Activated naive CD4-positive, alpha-beta T cell treated with anti-CD3 and anti-CD28 coated beads, Interleukin-2, amount 10 ng/mL, durations not matched to agents 7 days and 5 days (primary cell): ENCODE measurements at places on chromosomes 2 and 18.

DNA sequence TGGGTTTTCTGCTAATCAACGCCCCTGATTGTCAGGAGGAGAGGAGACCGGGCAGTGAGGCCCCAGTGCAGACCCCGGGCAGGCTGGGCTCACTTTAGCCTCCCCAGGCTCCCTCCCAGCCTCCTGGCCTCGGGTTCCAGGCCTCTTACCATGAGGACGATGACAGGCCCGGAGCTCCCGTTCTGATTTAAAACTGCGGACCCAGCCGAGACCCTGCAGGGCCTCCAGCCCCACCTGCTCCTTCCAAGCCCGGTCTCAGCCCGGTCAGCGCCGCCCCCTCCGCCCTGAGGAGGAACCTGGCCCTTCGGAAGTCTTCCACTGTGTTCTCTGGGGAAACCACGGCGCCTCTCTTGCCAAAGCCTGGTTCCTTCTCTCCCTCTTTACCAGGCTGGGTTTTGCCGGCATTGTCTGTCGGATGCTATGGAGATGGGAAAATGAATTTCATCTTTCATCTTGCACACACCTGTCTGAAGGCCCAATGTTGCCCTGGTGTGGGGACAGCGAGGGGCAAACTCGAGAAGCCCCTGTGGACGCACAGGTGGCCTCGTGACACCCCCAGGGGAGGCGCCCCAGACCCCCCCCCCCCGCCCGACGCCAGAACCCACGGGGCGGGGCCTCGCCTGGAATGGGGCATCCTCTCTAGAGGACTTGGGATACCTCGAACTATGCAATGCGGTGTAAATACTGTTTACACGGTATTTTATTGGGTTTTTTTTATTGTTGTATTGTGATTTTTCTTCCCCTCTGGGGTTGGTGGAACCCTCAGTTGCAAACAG lies 37.7 kb upstream of the CTDP1 start:
- H3K36me3 ChIP-seq: no peaks in the 10 kb centered on the region
- H3K4me3 ChIP-seq: no peak overlapping the region
- no peak for DNase-seq
- peaks cover 5% of the 10 kb centered on the region for H3K4me1 ChIP-seq
- H3K27me3 ChIP-seq: peaks cover 36% of the 10 kb centered on the region

DNA sequence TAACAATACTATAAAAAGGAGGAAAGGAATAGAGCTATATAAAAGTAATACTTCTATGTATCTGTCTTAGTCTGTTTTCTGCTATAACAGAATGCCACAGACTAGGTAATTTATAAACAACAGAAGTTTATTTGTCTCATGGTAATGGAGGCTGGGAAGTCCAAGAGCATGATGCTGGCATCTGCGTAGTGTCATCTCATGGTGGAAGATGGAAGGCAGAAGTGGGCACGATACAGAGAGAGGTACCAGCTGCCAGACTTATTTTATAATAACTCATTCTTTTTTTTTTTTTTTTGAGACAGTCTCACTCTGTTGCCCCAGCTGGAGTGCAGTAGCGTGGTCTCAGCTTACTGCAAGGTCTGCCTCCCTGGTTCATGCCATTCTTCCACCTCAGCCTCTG lies 4.3 kb downstream of the DHX57 start:
- H3K36me3 ChIP-seq: peaks cover 10% of the 10 kb centered on the region
- no peak for DNase-seq
- H3K4me1 ChIP-seq: peaks cover 20% of the 10 kb centered on the region
- H3K4me3 ChIP-seq: no peak overlapping the region

DNA sequence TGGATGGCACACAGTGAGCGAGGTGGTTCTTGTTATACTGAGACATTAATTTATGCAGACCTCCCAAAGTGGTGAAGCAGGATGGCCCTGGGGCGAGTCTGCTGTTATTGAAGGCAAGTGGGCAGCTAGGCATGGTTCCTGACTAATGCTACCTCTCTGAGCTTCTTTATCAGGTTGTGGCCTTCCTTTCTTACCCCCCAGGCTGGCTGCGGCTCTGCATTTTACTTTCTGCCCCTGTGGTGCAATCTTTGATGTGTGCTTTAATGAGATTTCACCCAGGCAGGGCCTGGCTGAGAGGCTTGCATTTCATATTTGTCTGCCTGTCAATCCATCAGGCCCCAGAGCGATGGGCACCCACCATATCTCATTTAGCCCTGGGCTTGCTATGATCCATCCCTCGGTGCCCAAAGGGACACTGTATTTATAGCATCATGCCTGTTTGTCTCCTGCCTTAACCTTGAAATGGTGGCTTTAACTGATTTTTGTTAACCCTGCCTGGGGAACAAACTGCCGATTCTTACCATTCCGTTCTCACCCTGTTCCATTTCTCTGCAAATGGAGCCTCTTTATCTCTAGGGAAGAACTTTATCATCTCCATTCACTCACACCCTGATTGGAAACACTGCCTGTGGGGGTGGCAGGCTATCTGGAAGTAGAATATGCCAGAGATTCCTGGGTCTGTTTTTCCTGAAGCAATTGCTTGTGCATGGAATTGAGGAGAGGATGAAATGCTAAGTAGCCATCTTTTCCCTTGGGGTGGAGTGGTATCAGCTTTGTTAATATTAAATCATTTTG lies 316.2 kb upstream of the THSD7B start:
- no peak for DNase-seq
- no peak overlapping the region for H3K4me3 ChIP-seq
- no peaks in the 10 kb centered on the region for H3K4me1 ChIP-seq
- no peaks in the 10 kb centered on the region for H3K36me3 ChIP-seq
- H3K27me3 ChIP-seq: peaks cover 16% of the 10 kb centered on the region

GRCh38 chr2:187978356-187978755 lies 313.3 kb upstream of the GULP1 start:
- H3K36me3 ChIP-seq: no peaks in the 10 kb centered on the region
- H3K27ac ChIP-seq: no peak overlapping the region
- H3K4me1 ChIP-seq: no peaks in the 10 kb centered on the region
- H3K27me3 ChIP-seq: no peaks in the 10 kb centered on the region

DNA sequence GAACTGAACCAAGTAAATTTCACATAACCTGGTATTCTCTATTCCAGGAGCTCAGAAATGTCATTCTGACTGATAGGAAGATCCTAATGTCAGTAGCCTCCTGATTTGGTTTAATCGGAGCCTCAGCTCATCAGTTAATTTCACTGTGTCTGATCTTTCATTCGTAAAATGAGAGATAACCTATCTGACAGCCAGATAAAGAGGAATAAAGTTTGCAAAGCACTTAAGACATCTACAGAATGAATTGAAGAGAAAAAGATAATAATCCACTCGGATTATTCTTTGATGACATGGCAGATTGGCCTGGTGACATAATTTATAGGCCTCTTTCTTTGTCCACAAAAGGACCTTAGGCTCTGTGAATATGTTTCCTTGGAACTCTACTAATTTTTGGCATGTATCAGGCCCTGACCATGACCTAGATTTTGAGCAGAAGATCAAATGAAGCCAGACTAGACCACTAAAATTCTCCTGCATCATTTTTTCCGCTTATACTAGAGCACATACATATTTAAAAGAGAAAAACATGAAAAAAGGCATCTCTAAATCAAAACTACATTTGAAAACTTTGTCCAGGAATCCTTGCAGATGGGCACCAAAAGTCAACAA lies 312.4 kb downstream of the MTX2 start:
- H3K4me1 ChIP-seq: peaks cover 2% of the 10 kb centered on the region
- H3K27me3 ChIP-seq: peaks cover 15% of the 10 kb centered on the region
- no peak overlapping the region for H3K4me3 ChIP-seq
- no peak overlapping the region for H3K27ac ChIP-seq
- no peaks in the 10 kb centered on the region for H3K36me3 ChIP-seq

GRCh38 chr2:233822101-233822771 lies 32.1 kb downstream of the HJURP start:
- peaks cover 17% of the 10 kb centered on the region for H3K27me3 ChIP-seq
- no peak overlapping the region for H3K4me3 ChIP-seq
- no peaks in the 10 kb centered on the region for H3K36me3 ChIP-seq
- peak; percentile 17 for DNase-seq
- no peak overlapping the region for H3K27ac ChIP-seq

DNA sequence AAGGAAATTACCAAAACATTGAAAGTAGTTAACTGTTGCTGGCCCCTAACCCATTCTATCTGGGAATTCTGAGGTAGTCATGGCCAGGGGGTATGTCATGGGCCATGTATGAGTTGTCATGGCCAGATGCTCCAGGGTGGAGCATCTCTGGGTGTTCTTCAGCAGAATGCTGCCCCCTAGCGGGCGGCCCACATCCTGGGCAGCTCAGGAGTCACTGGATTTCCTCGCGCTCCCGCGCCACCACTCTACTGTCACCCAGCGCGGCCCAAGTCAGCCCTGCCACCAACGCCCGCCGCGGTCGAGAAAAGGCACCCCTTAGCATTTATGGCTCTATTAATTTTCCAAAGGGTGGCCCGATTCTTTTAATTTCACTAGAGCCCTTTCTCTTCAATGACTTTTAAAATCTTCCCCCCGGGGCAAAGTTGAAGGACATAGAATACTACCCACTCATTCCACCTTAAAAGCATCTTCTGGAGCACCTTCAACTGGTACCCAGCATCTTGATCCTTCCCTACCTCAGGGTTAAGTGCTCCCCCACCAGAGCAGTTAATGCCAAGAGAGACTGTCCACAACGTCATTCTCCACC lies 41.6 kb downstream of the PKDCC start:
- H3K4me3 ChIP-seq: no peak overlapping the region
- no peaks in the 10 kb centered on the region for H3K36me3 ChIP-seq
- peaks cover 3% of the 10 kb centered on the region for H3K4me1 ChIP-seq
- H3K27me3 ChIP-seq: peaks cover 48% of the 10 kb centered on the region
- H3K27ac ChIP-seq: no peak overlapping the region
- peak; percentile 79 for DNase-seq

GRCh38 chr18:75810961-75811551 lies 383.6 kb upstream of the SMIM21 start:
- H3K4me1 ChIP-seq: no peaks in the 10 kb centered on the region
- no peak overlapping the region for H3K27ac ChIP-seq
- H3K27me3 ChIP-seq: no peaks in the 10 kb centered on the region
- no peaks in the 10 kb centered on the region for H3K36me3 ChIP-seq

DNA sequence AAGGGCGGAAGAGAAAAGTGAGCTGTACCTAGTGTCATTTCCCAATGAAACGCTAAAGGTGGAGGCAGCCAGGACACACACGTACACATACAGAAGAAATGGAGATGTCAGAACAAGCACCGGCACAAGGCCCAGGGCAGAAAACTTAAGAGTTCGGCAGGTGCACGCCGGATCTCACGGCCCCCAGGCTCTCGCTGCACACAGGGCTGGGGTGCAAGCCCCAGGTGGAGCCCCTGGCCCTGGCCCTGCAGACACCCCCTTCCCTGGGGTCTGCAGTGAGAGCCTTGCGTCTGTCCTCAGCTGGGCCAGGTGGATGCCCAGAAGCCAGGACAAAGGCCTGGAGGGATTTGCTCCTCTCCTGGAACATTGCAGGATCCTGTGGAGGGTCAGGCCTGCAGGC lies 36.7 kb downstream of the AQP12A start:
- no peak overlapping the region for H3K27ac ChIP-seq
- H3K4me1 ChIP-seq: no peaks in the 10 kb centered on the region
- H3K27me3 ChIP-seq: peaks cover 9% of the 10 kb centered on the region
- no peaks in the 10 kb centered on the region for H3K36me3 ChIP-seq
- DNase-seq: no peak
- no peak overlapping the region for H3K4me3 ChIP-seq

DNA sequence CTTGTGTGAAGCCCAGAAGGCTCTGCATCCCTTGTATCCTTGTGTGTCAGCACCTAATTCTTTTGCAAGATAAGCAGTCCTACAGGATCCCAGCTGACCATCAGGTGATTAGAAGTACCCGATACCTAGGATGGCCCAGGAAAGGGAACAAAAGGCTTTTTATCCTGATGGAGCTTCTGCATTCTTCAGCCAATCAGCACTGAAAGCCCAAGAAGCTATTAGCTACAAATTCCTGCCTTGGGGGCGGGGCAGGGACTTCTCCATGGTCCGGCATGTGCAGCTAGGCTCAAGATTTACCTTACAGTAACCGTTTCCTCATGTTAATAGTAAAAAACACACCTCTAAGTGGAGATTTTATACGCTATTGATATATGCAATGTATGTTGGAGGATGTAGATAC lies 264.6 kb upstream of the THUMPD2 start:
- H3K27ac ChIP-seq: no peak overlapping the region
- H3K4me3 ChIP-seq: no peak overlapping the region
- no peaks in the 10 kb centered on the region for H3K36me3 ChIP-seq

- no peak overlapping the region for H3K27ac ChIP-seq
- H3K36me3 ChIP-seq: no peaks in the 10 kb centered on the region
- H3K27me3 ChIP-seq: peaks cover 14% of the 10 kb centered on the region
- H3K4me1 ChIP-seq: no peaks in the 10 kb centered on the region
- DNase-seq: no peak
Observed at GRCh38 chr18:39843546-39843945, 2111.5 kb upstream of the PIK3C3 start.

GRCh38 chr2:138780908-138781307 lies 718 bp upstream of the NXPH2 start:
- no peak for DNase-seq
- peaks cover 35% of the 10 kb centered on the region for H3K27me3 ChIP-seq
- H3K27ac ChIP-seq: no peak overlapping the region
- no peak overlapping the region for H3K4me3 ChIP-seq
- H3K36me3 ChIP-seq: no peaks in the 10 kb centered on the region
- no peaks in the 10 kb centered on the region for H3K4me1 ChIP-seq

DNA sequence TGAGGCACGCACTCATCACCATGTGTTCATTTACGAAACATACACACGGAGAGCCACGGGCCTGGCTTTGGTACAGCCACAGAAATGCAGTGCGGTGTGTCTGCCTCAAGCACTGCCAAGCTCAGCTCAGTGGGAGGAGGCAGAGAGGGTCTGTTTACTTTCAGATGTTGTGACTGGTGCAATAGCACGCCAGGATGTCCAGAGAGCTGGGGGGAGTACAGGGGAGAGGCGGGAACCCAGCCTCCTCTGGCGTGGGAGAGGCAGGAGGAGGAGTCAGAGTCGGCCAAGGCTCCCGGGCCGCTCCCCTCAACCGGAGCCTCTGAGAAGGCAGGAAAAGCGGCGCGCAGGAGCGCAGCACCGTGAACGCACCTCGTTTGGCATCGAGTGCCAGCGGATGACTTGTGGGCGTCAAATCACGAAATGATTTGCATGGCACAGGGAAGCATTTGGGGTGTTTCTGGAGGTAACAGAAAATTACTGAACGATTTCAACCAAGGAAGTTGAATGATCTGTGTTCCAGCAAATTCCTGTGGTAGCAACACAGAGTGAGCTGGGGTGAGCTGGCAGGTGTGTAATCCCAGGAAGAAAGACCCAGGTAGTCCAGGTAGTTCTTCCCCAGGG lies 143.0 kb downstream of the ZNF516 start:
- DNase-seq: no peak
- H3K27me3 ChIP-seq: peaks cover 14% of the 10 kb centered on the region
- H3K27ac ChIP-seq: no peak overlapping the region
- no peak overlapping the region for H3K4me3 ChIP-seq
